NCI-H1417 treated with DMSO at 0.1 percent for 48 hours (cell line): ENCODE measurements at places on chromosomes 5 and 9.

DNA sequence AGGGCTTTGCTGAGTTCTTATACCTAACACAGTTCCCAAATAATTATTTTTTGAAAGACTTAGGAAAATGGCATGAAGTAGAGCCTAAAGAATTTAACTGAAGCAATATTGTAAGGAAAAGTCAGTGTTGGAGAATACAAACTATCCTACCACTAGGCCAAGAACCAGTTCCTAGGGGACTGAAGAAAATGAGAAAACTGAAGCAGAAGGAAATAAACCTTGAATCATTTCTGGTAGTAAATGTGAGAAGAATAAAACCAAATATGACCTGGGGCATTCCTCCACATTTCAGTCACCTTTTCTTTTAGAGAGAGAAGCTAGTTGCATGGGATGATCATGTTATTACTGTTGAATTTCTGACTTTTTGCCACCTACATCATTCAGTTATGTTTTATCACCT is 1393.9 kb upstream of the C9orf72 start:
- DNase-seq, result no peak

- no peak for DNase-seq
Observed at GRCh38 chr5:55620009-55620765, 85.4 kb upstream of the PLPP1 start.

- DNase-seq, result no peak
Observed at GRCh38 chr5:65163698-65164097, 318.0 kb downstream of the ADAMTS6 start.

GRCh38 chr9:106879439-106879882 is 16.5 kb downstream of the ZNF462 start:
- no peak for DNase-seq
